ENCODE measurements at places on chromosomes 11 and 22.

DNA sequence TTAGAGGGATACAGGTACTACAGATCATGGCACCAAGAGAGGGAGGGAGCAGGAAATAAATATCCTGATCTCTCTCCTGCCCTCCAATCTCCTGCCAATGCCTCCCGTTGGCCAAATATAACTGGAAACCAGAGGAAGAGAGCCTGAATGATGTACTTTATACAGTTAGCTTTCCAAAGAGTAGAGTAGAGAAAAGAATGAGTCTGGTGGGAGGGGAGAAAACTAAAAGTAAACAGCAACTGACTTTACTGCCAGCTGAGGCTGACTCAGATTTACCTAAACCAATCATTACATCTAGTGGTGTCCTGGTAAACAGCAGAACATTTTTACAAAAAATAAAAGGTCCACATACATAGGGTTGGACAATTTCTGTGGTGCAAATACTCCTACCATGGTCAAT lies 5.1 kb downstream of the MPZL3 start:
- no peak for DNase-seq

DNA sequence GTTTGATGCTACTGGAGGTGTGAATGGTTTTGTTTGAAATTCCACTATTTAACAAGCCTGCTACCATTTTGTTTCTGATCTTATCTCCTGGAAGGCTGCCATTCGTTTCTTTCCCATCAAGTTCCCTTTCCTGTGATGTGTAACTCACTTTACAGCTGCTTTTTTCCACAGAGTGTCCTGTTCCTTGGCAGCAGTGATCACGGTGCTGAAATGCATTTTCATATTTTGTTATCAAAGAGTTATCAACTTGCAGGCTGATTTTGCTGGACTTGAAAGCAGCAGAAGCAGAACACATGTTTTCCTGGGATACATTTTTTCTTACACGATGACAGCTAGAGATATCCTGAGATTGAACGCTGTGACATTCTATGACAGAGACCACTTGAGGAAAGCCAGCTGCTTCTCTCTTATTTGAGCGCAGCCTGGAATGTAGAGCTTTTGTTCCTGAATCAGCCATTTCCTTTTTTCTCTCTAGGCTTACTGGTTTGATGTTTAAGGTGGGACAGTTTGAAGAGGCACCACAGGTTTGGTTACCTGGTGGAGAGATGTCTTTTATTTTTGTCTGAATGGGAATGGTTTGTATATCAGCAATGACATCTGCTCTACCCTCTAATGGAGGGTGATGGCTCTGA lies 34.7 kb downstream of the PRR14L start:
- DNase-seq: no peak

GRCh38 chr11:128214263-128214662 lies 373.1 kb downstream of the ETS1 start:
- no peak for DNase-seq

GRCh38 chr22:37184816-37185541 lies 3.1 kb downstream of the C1QTNF6 start:
- DNase-seq: no peak

GRCh38 chr11:69691463-69691862 lies 12.4 kb downstream of the FGF19 start:
- no peak for DNase-seq

- no peak for DNase-seq
These were observed 164.8 kb downstream of the C11orf87 start for GRCh38 chr11:109586789-109587188.

DNA sequence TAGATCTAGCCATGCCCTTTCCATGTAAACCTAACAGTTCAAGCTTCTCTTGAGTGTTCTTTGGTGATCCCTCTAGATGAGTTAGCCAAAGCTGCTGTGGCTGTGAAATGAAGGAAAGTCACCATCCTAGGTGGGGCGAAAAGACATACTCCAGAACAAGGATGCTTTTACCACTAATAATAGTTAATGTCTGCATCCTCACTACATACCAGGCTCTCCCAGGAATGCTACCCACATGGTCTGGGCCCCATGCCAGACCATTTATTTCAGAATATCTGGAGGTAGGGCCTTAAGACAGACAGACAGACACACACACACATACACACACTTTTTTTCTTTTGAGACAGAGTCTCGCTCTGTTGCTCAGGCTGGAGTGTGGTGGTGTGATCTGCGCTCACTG lies 14.7 kb downstream of the ABTB2 start:
- no peak for DNase-seq

DNA sequence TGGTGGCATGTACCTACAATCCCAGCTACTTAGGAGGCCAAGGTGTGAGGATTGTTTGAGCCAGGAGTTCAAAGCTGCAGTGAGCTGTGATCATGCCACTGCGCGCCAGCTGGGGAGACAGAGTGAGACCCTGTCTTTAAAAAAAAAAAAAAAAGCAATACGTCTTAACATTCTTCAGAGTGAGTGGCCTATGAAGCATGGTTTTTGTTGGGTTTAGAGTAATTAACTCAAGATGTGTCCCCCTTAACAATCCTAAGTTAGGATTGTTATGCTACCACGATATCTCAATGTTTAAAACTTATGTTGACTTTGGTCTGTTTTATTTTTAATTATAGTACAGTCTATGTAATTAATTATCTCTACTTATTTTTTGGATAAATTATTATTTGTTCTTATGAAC lies 156.1 kb downstream of the HIPK3 start:
- no peak for DNase-seq

- no peak for DNase-seq
These were observed 35.2 kb downstream of the LRFN4 start for GRCh38 chr11:66891851-66892660.

DNA sequence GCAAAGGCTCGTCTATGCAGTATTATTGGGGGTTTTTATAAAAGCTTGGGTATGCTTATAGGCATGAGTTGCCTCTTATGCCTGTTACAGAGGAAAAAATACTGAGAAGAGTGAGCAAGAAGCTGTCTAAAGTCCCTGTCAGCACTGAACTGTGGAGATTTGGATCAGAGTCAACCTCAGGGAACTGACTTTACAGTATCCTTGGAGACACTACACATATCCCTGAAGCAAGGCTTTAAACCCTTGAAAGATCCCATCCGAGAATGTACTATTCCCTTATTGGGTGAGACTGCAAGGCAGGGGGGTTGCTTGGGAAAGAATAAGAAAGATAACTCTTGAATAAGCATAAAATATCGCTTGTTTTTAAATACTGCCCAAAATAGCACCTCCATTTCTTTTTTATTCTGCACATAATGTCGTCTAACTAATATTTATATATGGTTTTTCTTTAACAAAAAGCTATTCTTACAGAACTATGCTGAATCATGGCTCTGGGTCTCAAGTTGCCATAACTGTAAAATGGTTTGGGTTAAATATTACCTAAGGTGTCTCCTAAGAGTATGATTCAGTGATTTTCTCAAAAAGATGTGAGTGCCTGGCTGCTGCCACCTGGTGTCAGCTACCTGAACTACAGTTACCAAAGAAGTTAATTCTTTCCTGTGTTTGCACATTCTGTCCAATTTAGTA lies 1062.8 kb downstream of the DLG2 start:
- no peak for DNase-seq

GRCh38 chr11:57630171-57630570 lies 19.5 kb downstream of the YPEL4 start:
- no peak for DNase-seq

GRCh38 chr11:50412832-50413231 lies 380.2 kb downstream of the OR4C45 start:
- no peak for DNase-seq

GRCh38 chr22:46079093-46079860 lies 71.0 kb upstream of the PPARA start:
- DNase-seq: no peak

GRCh38 chr22:33163815-33164214 lies 105.6 kb upstream of the SYN3 start:
- no peak for DNase-seq

DNA sequence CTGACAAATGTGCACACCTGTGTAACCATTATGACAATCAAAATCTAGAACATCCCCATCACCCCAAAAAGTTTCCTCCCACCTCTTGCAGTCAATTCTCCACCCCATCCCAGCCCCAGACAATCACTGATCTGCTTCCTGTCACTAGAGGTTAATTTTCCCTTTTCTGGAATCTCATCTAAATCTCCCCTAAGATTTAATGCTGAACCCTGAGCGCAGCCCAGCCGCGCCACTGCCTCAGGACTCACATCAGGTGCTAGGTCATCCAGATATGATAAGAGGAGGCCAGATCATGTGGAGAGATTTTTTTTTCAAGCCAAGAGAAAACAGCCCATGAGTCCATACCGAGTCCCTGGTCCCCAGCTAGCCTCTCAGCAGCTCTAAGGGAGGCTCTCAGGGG lies 4.3 kb upstream of the TMPRSS13 start:
- DNase-seq: no peak

DNA sequence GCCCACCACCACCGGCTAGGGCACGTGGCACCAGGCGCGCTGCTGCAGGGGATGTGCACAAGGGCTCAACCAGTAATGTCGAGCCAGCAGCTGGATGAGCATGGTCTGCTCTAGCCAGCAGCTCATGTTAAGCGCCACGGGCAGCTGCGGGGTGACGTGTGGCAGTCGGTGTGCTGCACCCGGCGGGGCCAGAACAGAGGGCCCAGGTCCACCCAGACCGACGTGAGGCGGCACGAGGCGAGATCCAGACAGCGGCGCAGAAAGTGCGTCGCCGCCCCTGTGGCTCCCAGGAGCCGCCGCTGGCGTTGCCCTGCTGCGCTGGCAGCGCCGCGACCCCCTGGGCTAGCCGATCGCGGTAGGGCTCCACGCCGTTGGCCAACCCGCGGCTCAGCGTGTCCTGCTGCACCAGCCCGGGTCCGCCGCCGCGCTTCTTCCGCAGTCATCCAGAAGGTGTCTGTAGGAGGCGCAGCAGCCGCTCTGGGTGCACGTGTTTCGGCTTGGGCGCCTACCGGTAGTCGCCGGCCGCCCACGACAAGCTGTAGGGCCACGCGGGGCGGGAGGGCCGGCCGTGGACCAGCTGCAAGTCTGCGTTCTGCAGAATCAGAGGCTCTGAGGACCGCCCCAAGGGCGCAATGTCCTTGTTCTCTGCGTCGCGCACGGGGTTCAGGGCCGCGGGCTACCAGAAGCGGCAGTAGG lies 4.6 kb upstream of the GALR3 start:
- DNase-seq: no peak

DNA sequence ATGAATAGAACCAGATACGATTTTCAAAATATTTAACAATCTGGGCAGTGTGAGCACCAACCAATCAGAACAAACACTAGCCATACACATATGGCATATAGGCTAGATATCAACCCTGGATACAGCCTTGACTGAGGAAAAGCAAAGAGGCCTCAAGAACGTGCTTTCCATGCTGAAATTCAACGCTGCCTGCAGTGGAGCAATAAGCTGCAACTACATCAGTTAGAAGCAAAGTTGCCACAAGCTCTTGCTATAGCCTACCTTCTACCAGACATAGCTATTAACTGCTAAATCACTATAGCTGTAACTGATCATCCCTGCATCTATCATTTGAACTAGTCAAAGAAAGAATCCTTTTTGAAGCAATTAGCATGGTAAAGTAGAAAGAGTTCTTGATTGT lies 42.5 kb downstream of the DENND5A start:
- no peak for DNase-seq

GRCh38 chr11:77806993-77807392 lies 13.5 kb downstream of the RSF1 start:
- DNase-seq: no peak

- no peak for DNase-seq
These were observed 1.6 kb downstream of the NPAT start for GRCh38 chr11:108220721-108221336.

DNA sequence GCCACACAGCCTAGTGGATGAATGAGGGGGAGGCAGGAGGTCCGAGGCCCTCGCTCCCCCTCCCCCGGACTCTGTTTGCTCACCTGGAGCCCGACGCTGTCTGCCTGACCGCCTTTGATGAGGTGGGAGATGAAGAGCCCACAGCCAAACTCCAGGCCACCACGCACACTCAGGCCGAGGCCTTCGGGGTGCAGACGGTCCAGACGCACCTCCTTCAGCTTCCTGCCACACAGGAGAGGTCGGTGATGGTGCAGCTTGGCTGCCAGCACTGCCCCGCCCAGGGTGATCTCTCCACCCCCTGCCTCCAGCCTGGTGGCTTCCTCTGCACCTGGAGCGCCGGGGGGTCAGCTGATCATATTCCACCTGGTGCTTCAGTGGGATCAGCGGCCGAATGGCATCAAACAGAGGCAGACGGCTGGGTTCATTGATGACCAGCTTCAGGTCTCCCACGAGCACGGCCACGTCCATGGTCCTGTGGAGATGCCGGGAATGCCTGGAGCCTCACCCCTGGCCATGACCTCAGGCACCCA lies 13.1 kb downstream of the USH1C start:
- DNase-seq: no peak

- DNase-seq: no peak
These were observed 3.7 kb upstream of the PGGHG start for GRCh38 chr11:285021-285893.

DNA sequence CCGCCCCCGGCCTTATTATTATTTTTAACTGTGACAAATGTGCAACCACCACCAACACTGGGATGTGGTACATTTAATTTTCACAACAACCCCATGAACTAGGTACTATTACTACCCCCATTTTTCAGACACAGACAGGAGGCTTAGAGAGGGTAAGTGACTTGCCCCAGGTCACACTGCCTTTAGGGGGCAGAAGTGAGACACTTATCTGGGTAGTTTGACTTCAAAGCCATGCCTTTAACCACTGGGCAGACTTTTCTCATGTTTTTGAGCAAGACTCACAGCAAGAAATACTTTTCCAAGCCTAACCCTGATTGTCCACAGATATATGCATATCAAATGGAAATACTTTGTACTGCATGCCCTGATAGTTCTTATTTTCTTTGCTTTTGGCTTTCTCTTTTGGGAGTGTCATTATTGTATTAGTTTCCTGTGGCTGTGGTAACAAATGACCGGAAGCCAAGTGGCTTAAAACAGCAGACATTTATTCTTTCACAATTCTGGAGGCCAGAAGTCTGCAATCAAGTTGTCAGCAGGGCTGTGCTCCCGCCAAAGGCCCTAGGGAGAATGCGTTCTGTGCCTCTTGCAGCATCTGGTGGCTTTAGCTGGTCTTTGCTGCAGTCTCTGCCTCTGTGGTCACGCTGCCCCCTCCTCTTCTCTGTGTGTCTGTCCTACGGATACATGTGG lies 110.8 kb downstream of the GRIK4 start:
- DNase-seq: no peak

DNA sequence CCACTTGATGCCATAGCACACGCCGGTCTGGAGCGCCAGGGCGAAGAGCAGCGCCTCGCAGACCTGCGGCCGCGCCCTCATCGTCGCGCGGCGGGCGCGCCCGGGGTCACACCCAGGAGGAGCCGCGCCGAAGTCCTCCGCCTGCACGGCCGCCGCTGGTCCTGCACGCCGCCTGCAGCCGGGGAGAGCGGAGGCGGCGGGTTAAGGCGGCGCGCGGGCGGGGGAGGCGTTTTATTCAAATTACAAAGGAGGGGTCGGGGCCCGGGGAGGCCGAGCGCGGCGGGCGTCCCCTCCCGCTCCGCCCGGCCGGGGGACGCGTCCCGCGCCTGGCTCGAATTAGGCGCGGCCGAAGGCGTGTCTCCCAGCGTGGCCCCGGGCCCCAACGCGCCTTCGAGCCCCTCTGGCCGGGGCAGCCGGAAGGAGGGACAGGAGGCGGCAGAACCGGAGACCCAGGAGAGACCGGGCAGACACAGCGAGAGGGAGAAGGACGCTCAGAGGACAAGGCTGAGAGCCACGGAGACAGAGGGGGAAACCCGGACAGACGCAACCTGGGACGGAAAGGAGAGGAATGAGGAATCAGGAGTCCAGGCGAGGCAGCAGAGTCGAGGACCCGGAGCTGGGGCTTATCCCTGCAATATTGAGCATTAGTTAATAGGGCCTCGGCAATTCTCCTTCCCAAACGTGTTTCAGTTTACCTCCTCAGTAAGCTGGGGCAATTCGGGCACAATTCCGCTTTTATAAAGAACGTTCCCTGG lies at the start of gene WNT11:
Gene WNT11 (minus strand): TSS at position 176 of the 755 bp plus-strand sequence. CDS start 95 bp downstream, at position 81.
- DNase-seq: peak; percentile 32

GRCh38 chr11:123531325-123531724 lies 101.3 kb downstream of the GRAMD1B start:
- DNase-seq: no peak

All from NCI-H1694 (cell line).